Endothelial cell of umbilical vein (primary cell): ENCODE measurements at places on chromosomes 12 and 14.
A peak's percentile ranks its signal among the peaks of the same experiment; 100 is the strongest.

DNA sequence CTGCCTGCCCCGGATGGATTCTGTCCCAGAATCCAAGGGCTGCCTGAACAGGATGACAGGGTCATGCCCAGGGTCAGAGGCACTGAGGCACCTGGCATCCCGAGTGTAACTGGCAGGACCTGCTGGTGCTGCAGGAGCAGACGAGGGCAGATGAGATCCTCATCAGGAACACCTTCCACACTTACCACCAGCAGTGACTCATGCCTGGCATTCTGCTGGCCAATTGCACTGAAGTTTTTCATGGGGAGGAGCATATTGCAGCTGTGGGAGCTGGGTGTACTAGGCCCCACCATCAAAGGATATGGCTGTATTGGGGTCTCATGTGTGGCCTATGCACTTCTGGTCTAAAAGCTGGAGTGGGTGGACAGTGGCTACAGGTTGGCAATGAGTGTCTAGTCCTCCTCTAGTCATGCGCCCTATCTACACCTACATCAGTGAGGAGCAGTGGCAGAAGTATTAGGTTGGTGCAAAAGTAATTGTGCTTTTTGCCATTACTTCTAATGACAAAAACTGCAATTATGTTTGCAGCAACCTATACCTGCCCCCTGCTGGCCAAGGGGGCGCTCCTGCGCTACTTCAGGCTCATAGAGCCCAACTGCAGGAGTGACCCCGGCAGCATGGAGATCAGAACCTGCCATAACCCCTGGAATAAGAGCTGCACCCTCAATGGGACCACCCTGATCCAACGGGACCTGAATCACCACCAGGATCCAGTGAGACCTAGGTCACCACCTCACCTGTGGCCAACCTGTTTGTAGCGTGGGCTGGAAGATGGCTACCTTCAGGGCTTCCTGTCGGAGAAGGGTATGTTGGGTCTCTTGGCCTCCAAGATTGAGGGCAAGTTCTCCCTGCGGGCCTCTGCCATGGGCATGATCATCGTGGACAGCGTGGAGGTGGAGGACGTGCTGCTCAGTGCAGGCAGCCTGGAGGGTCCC, 8.0 kb upstream of the C12orf42 start:
- no peak for DNase-seq
- no peaks in the 10 kb centered on the region for H3K27me3 ChIP-seq
- no peak overlapping the region for H3K27ac ChIP-seq
- no peak overlapping the region for H3K4me3 ChIP-seq

DNA sequence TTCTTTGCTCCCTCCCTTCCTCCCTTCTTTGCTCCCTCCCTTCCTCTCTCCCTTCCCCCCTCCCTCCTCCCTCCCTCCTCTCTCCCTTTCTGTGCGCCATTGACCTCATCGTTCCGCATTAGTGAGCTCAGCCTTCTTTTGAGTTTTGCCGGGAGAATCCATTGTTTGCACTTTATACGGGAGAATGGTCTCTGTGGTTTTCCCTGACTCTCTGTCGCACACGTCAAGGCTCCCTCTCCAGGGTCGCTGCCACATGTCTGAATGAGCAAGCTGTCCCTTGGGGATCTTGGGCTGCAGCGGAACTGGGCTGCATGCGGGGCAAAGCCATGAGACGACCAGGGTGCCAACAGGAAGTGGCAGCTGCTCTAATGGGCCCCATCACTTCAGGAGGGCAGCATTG, 118.5 kb downstream of the GLT1D1 start:
- DNase-seq, result no peak
- H3K4me3 ChIP-seq, result no peak overlapping the region
- H3K4me1 ChIP-seq, result no peaks in the 10 kb centered on the region

GRCh38 chr14:100156776-100157175, 2.7 kb downstream of the DEGS2 start:
- H3K4me1 ChIP-seq, result no peaks in the 10 kb centered on the region
- H3K27me3 ChIP-seq, result peaks cover 14% of the 10 kb centered on the region
- DNase-seq, result no peak
- H3K27ac ChIP-seq, result no peak overlapping the region
- no peak overlapping the region for H3K4me3 ChIP-seq

DNA sequence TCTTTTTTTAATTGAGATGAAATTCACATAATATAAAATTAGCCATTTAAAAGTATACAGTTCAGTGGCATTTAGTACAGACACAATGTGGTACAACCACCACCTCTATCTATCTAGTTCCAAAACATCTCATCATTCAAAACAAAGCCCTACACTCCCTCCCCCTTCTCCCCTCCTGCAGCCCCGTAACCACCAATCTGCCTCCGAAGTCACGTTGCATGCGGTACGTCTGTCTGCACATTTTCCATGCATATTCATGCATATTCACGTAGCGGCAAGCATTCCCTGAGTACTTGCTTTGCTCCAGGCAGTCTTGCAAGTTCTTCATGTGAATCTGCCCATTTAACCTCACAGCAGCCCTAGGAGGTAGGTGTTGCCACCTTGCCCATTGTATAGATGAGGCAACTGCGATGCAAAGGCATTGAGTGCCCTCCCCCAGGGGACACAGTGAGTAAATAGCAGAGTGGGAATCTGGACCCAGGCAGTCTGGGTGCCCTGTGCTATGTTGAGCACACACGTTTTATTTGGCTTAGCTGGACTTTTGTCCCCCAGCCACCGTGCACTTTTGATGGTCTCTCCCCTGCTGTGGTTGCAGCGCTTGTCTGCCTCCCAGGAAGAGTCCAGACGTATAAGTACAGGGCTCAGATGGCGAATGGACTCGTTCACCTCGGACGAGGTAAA, 43.4 kb downstream of the RIN3 start:
- no peaks in the 10 kb centered on the region for H3K4me1 ChIP-seq
- H3K4me3 ChIP-seq, result no peak overlapping the region
- no peaks in the 10 kb centered on the region for H3K27me3 ChIP-seq
- no peak overlapping the region for H3K27ac ChIP-seq

DNA sequence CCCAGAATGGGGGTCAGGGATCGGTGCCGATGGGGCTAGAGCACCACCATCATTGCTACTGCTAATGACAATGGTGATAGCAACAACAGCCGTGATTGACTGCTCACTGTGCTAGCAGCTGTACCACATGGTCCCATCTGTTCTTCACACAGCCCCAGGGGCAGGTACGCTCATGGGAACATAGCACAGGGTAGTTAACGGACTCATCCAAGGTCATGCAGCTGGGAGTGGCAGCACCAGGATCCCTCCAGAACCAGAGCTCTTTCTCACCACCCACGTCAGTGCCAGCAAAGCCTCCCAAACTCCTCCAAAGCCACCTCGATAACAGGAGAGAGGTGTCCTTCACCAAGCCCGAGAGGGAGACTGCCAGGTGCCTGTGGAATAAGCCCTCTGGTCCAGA, 11.2 kb upstream of the DYNC1H1 start:
- DNase-seq, result no peak
- H3K4me1 ChIP-seq, result peaks cover 8% of the 10 kb centered on the region
- no peak overlapping the region for H3K4me3 ChIP-seq

DNA sequence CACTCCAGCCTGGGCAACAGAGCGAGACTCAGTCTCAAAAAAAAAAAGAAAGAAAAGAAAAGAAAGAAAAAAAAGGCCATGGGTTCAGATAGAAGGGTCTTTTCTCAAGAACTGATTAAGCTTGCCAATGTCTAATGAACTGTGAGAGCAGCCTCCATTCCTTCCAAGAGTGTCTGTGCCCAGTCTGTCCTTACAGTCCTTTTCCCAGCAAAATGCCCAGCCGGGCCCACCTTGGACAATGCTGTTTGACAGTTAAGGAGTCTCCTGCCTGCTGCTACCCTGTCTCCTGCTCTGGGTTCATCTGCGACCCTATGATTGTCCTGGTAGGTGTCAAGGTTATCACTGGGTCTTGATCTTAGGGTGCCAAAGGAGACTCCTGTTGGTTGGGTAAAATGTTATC, 21.4 kb downstream of the SYNE3 start:
- H3K4me3 ChIP-seq, result no peak overlapping the region
- H3K36me3 ChIP-seq, result no peaks in the 10 kb centered on the region
- no peaks in the 10 kb centered on the region for H3K27me3 ChIP-seq
- peaks cover 26% of the 10 kb centered on the region for H3K4me1 ChIP-seq

DNA sequence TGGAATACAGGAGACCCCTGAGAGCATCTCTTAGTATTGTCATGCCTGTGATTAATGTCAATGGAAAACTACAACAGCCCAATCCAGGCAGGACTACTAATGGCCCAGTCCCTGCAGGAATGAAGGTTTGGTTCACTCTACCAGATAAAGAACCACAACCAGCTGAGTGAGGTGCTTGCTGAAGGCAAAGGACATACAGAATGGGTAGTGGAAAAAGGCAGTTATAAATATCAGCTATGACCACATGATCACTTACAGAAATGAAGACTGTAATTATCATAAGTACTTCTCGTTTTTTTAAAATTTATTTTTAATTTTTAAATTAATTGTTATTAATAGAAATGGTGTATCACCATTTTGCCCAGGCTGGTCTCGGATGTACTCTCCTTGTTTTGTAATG, 17.2 kb upstream of the LPCAT3 start:
- no peak overlapping the region for H3K27ac ChIP-seq
- H3K27me3 ChIP-seq, result peaks cover 5% of the 10 kb centered on the region
- no peak overlapping the region for H3K4me3 ChIP-seq
- H3K4me1 ChIP-seq, result no peaks in the 10 kb centered on the region
- no peak for DNase-seq

GRCh38 chr14:34498684-34499412, 36.8 kb upstream of the SPTSSA start:
- no peaks in the 10 kb centered on the region for H3K27me3 ChIP-seq
- DNase-seq, result peak; percentile 6
- no peak overlapping the region for H3K4me3 ChIP-seq
- H3K36me3 ChIP-seq, result no peaks in the 10 kb centered on the region
- H3K27ac ChIP-seq, result no peak overlapping the region

- H3K27ac ChIP-seq, result no peak overlapping the region
- no peaks in the 10 kb centered on the region for H3K36me3 ChIP-seq
- no peak for DNase-seq
- no peaks in the 10 kb centered on the region for H3K4me1 ChIP-seq
Measured at GRCh38 chr12:52860102-52860823, 11.5 kb upstream of the KRT78 start.

GRCh38 chr14:81246461-81247270, 25.9 kb upstream of the GTF2A1 start:
- DNase-seq, result no peak
- no peak overlapping the region for H3K27ac ChIP-seq
- no peaks in the 10 kb centered on the region for H3K36me3 ChIP-seq
- no peaks in the 10 kb centered on the region for H3K27me3 ChIP-seq

- no peak for DNase-seq
- H3K4me3 ChIP-seq, result no peak overlapping the region
- peaks cover 1% of the 10 kb centered on the region for H3K27me3 ChIP-seq
Measured at GRCh38 chr14:58817846-58818245, 180.1 kb downstream of the DACT1 start.

GRCh38 chr14:68286667-68287066, 467.1 kb downstream of the RAD51B start:
- no peak overlapping the region for H3K27ac ChIP-seq
- no peaks in the 10 kb centered on the region for H3K36me3 ChIP-seq
- no peak overlapping the region for H3K4me3 ChIP-seq
- no peaks in the 10 kb centered on the region for H3K4me1 ChIP-seq
- no peak for DNase-seq
- H3K27me3 ChIP-seq, result no peaks in the 10 kb centered on the region

GRCh38 chr12:71335151-71335962, 104.2 kb upstream of the LGR5 start:
- no peaks in the 10 kb centered on the region for H3K4me1 ChIP-seq
- H3K4me3 ChIP-seq, result no peak overlapping the region
- H3K27me3 ChIP-seq, result no peaks in the 10 kb centered on the region
- H3K27ac ChIP-seq, result no peak overlapping the region
- no peak for DNase-seq
- no peaks in the 10 kb centered on the region for H3K36me3 ChIP-seq

DNA sequence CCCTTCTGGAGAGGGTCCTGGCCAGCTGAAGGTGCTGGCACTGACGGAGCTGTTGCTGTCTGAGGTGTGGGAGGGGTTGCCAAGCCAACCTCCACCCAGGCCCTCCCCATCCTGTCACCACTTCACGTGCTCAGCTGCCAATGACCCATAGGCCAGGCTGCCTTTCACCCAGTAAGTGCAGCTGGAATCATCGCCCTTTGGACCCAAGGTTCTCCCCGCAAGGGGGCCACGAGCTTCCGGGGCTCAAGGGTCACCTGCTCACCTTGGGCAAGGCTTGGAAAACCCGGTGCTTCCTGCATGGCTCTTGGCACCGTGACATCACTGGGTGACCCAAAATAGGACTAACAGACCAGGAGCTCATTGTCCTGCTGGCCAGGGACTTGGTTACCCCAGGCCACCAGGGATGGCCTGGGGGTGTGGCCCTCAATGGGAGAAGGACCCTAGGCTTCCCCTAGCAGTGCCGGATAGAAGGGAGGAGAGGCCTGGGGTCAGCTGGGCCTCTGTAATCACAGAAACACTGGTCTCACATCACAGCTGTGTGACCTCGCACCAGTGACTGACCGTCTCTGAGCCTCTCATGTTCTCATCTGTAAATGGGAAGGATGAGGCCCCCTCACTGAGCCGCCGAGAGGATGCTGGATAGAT, 51.3 kb downstream of the CCDC85C start:
- no peaks in the 10 kb centered on the region for H3K4me1 ChIP-seq
- no peaks in the 10 kb centered on the region for H3K27me3 ChIP-seq
- DNase-seq, result no peak
- H3K4me3 ChIP-seq, result no peak overlapping the region

- DNase-seq, result no peak
- H3K4me3 ChIP-seq, result no peak overlapping the region
- H3K27me3 ChIP-seq, result no peaks in the 10 kb centered on the region
- no peaks in the 10 kb centered on the region for H3K4me1 ChIP-seq
- no peak overlapping the region for H3K27ac ChIP-seq
- no peaks in the 10 kb centered on the region for H3K36me3 ChIP-seq
Measured at GRCh38 chr14:62532181-62532580, 513.1 kb downstream of the KCNH5 start.

GRCh38 chr14:57761800-57762199, 104.1 kb downstream of the SLC35F4 start:
- no peak for DNase-seq
- H3K27me3 ChIP-seq, result no peaks in the 10 kb centered on the region
- no peaks in the 10 kb centered on the region for H3K4me1 ChIP-seq
- no peak overlapping the region for H3K4me3 ChIP-seq
- no peaks in the 10 kb centered on the region for H3K36me3 ChIP-seq
- H3K27ac ChIP-seq, result no peak overlapping the region

GRCh38 chr14:102223682-102224081, 81.3 kb downstream of the MOK start:
- DNase-seq, result no peak
- peaks cover 8% of the 10 kb centered on the region for H3K4me1 ChIP-seq
- H3K36me3 ChIP-seq, result no peaks in the 10 kb centered on the region

- H3K27ac ChIP-seq, result no peak overlapping the region
- no peak overlapping the region for H3K4me3 ChIP-seq
- no peaks in the 10 kb centered on the region for H3K36me3 ChIP-seq
- peaks cover 4% of the 10 kb centered on the region for H3K4me1 ChIP-seq
- H3K27me3 ChIP-seq, result no peaks in the 10 kb centered on the region
Measured at GRCh38 chr12:107666009-107666408, 19.6 kb upstream of the PWP1 start.

DNA sequence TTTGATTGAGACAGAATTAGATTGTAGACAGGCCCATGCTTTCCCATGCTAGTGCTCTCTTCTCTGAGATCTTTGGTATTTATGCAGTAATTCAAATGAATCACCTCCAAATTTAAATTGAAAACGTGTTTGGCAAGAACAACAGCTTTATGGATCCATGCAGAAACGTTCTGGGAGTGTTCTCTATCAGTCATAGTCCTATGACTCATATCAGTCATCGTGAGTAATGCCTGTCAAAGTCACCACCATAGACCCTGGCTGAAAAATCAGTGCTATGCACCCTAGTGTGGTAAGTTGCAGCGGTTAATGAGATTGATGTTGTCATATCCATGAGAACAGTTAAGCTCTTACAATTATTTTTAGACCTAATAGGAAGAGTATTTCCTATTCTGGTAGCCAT, 90.1 kb upstream of the FOXG1 start:
- peak; percentile 46 for DNase-seq
- no peaks in the 10 kb centered on the region for H3K27me3 ChIP-seq
- H3K27ac ChIP-seq, result peak overlapping the region; percentile 45
- no peak overlapping the region for H3K4me3 ChIP-seq
